Caudate nucleus (tissue), 63 donors: ENCODE measurements at places on chromosomes 13 and 19.

DNA sequence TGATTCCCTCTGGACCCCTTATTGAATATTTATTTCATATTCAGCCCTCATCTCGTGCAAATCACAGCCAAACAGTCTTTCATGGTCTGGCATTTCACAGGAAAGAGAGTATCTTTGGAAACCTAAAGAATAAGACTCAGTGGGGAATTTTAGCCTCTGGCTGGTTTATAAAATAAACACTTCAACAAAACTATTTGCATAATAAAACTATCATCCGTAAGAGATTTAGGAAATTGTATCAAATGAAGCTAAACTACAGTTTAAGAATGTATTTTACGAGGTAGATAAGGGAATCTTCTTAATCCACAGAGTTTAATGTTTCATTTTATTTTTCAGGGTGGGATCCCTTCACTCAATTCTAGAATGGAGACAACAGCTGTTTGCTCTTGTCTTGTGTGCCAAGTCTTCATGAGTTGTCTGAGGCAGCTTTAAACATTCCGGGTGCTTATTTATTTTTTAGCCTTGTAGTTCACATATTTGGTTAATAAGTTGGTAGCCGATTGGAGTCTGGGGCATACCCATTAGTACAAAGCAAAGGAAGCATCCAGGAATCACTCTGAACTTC lies 634.4 kb upstream of the KLF12 start:
- DNase-seq = no peak

- DNase-seq = no peak
These were observed 79.6 kb upstream of the DOCK9 start for GRCh38 chr13:99057310-99057975.

- DNase-seq = no peak
These were observed 71.3 kb downstream of the LHFPL6 start for GRCh38 chr13:39531646-39532045.

DNA sequence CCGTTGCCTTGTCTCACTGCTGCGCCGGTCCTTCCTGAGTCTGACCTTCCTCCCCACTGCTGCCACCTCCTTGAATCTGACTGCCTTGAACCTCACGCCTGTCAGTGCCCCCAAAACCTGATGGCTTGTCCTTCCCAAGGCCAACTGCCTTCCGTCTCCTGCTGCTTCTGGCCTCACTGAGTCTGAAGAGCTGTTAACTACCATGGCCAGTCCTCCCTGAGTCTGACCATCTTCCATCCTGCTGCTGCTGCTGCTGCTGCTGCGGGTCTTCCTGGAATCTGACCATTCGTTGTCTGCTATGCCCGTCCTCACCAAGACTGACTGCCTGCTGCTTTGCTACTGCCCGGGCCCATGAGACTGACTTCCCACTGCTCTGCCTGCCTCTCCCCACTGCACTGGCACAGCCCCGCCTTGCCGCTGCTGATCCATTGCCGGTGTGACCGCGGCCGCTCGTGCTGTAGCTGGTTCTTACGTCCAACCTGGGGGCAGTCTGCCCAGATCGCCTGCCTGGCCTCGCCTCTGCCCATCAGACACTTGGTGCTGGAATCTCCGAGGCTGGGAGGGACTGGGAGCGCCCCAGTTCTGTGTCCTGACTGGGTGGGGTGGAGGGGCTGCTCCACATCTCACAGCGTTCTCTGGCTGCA lies 2.9 kb upstream of the RCN3 start:
- no peak for DNase-seq

- no peak for DNase-seq
These were observed 549.1 kb upstream of the MIR17HG start for GRCh38 chr13:90798381-90798780.

DNA sequence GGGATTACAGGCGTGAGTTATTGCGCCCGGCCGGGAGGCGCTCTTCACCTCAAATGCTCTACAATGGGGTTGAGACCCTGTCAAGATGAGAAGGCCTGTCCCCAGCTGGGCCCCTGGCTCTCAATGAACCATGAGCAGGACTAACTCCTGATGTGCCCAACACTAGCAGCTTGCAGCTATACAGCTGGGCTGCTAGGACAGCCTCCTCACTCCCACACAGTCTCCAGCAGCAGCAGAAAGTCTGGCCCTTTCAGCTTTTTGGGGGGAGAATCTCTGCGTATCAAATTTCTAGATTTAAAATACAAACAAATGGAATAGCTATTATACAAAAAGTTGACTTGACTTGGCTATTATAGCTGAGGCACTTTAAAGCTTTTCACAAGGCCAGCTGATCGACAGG lies 30.2 kb downstream of the TMTC4 start:
- no peak for DNase-seq

GRCh38 chr19:21519488-21519887 lies 14.1 kb downstream of the ZNF429 start:
- no peak for DNase-seq

DNA sequence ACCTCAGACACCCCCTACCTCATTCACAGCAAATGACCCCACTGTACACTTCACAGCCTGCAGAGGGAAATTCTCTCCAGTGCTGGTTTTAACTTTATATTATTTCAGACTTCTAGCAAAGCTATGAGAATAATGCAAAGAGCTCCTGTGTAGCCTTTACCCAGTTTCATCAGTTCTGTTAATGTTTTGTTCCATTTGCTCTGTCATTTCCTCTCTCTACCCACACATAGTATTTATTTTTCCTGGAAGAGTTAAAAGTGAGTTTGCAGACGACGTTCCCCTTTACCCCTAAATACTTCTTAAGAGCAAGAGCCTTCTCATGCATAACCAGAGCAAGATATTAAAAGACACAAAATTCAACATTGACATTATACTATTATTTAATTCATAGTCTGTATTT lies 49.9 kb upstream of the ADGRE1 start:
- DNase-seq = no peak

DNA sequence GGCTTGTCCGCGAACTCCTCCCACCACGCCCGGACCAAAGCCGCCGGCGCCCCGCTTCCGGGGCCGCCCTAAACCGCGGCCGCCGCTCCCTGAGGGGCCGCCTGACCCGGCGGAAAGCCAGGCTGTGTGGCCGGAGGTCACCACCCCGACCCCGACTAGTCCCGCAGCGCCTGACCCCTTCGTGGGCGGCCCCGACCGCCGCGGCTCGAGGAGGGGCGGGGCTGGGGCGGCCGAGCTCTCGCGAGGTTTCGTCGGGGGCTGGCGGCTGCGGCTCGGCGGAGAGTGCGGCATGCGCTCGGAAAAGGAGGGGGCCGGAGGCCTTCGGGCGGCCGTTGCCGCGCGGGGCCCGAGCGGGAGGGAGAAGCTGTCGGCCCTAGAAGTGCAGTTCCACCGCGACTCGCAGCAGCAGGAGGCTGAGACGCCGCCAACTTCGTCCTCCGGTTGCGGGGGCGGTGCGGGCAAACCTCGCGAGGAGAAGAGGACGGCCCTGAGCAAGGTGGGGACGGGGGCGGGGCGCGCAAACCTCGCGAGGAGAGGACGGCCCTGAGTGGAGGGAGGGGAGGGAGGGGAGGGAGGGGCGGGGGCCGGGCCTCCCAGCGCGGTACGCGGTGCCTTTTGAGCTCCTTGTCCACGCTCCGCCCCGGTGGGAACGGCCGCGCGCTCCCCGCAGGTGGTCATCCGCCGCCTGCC lies at the start of gene UPF3A:
Gene UPF3A, plus strand, starts transcription at position 251 of the 690 bp plus-strand sequence. Its CDS starts 39 bp downstream, at position 290.
- DNase-seq = peak; percentile 91

- DNase-seq = no peak
These were observed 328.6 kb downstream of the SLITRK5 start for GRCh38 chr13:87999788-88000187.

DNA sequence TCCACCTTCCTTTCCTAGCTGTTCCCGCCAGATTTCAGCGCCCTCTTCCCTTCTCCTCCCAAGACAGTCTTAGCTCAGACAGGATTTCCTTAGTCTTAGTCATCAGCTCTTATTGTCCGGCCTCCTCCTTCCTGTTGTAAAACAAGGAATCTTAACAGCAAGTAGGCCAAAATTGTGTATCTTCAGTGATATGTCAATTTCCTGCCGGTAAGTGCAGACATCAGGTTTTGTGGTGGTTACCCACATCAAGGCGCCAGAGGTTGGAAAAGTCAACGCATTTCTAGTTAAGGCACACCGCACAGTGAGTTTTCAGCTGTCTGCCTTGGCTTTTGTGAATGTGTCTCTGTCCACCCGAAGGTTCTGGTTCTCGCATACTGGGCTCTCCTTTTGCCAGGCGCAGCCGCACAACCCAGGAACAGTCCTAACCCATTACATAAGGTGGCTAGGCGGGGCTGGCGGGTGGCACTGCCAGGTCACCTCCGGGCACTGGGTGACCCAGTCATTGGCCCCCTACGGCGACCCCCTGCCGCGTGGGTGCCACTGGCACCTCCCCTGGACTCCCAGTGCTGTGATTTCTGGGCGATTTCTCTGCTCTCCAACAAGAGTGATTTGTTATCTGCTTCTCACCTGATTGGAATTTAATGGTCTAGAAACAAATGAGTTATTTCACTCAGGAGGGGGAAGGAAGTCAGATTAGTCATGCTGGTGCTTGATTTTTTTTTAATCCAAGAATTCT lies 12.9 kb downstream of the COL4A2 start:
- DNase-seq = no peak

DNA sequence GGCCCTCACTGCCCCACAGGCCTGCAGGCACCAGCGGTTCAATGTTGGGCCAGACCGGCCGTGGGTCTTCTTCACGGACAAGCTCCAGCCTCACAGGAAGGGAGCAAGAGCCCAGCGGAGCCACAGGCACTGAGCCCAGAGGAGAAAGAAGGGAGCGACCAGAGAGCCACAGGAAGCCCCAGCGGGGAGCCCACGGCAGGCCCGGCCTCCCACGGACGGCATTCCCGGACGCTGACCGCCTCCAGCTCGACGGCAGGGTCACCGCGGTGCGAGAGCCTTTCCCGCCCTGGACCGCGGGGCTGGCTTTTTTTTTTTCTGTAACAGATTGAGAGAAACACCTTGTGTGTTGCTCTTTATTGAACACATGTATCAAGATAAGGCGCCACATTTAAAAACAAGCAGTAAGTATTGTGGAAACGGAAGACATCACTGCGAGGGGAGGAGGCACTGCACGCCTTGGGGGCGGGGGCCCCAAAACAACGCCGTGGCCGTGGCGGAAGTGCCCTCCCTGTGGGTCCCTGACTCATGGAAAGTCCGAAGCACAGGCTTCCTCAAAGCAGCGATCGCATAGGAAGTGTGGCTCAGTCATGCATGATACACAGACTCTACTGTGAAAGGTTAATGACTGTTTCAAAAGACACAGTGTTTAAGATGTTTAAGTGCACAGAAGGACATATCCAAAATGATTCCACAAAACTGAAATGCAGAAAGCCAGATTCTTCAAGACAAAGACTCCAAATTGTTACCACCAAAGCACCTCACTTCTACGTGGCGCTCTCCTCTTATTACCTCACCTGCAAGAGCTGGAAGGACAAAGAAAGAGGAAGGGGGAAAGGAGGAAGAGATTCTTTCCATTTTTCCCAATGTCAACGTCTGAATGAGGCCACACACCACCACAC lies 3.5 kb downstream of the RASA3 start:
- no peak for DNase-seq

DNA sequence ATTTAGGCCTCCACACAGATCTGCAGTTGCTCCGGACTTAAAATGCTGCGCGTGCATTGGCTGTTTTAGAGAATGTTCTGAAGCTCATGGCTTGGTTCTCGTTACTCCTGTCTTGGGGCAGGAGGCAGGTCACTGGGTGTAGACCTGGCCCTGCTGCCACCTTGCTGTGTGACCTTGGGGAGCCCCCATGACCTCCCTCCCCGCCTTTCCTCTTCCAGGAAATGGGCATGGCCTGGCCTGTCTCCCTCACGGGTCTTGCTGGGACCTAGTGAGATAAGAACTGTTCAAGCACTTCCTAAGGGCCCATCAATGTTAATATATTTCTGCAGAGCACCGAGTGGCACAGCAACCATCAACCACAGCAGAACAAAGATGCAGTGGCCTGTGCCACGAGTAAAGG lies 49.4 kb downstream of the KLF2 start:
- DNase-seq = no peak

GRCh38 chr13:40494946-40495620 lies 171.4 kb downstream of the FOXO1 start:
- DNase-seq = no peak

GRCh38 chr19:23394511-23394910 lies 760 bp downstream of the ZNF91 start:
- peak; percentile 6 for DNase-seq

DNA sequence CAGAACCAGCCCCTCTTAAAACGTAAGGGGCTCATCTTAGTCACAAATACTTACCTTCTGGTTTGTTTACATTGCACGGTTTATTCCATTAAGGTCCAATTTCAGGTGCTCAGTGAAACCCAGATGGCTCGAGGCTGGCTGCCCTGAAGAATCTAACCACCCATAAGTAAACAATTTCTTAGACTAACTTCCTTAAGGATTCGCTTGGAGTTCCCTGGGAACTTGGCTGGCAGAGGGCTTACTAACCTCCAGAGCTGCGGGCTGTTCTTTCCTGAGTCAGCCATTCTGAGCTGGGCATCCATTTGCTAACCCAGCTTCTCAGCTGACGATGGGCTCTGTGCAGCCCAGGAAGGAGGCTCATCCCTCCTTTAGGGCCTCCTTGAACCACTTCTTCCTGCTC lies 262.1 kb downstream of the FGF9 start:
- no peak for DNase-seq

DNA sequence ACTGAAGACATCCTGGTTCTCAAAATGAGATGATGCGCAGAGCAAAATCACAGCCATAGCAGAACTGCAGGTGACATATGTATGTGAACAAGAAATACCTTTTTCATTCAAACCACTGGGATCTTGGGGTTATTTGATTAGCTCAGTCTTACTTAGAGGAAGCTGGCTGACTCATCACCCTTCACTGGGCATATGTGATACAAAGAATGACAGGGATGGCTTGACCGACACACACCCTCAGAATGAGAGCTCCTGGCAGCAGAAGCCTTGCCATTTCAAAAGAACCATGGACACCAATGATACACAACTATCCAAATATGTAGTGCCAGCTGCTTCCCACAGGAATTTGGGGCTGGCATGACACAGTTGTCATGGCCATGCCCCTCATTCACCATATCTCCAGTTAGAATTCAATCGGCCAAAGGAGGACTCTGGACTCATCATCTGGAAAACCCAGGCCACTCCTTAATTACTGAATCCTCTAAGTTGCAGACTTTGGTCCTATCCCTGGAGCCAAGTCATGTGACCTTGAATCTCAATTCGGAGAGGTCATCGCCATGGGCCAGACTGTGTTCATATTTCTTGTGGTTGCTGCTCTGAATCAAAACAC lies 115.8 kb downstream of the KATNAL1 start:
- no peak for DNase-seq

GRCh38 chr19:13920940-13921747 lies 15.1 kb downstream of the CC2D1A start:
- DNase-seq = no peak

GRCh38 chr13:33743438-33744368 lies 74.2 kb upstream of the RFC3 start:
- no peak for DNase-seq

DNA sequence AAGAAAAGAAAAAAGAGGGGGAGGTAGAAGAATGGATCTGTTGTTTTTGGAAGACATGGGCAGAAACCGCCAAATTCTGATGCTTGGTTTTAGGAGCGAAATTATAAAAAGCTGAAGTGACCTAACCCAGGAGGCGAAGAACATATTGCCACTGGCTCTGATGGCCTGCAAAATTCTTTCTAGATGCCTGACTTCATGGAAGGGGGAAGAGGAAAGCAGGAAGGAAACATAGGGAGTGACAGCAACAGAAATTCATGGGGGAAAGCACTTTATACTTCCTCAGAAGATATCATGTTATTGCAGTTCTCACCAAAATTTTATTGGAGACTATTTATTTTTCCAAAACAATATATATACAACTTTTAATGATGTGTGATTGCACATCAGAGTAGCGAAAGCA lies 213.5 kb downstream of the DLEU7 start:
- no peak for DNase-seq
